ENCODE measurements at places on chromosomes 2 and 18.

- H3K27me3 ChIP-seq = 0 out of 3 replicates have a peak, but pooled peaks cover 6% of the 10 kb centered on the region
- no peaks in the 10 kb centered on the region for H3K4me1 ChIP-seq
- H3K36me3 ChIP-seq = no peaks in the 10 kb centered on the region
- H3K4me3 ChIP-seq = no peak overlapping the region
- no peak overlapping the region for H3K27ac ChIP-seq
- DNase-seq = no peak
Measured at GRCh38 chr2:198161151-198161550, 356.8 kb downstream of the PLCL1 start.

GRCh38 chr18:7255643-7256042, 24.8 kb downstream of the LRRC30 start:
- no peaks in the 10 kb centered on the region for H3K36me3 ChIP-seq
- DNase-seq = no peak
- no peak overlapping the region for H3K27ac ChIP-seq
- peaks cover 17% of the 10 kb centered on the region for H3K27me3 ChIP-seq
- no peaks in the 10 kb centered on the region for H3K4me1 ChIP-seq

- no peaks in the 10 kb centered on the region for H3K4me1 ChIP-seq
- H3K4me3 ChIP-seq = no peak overlapping the region
- no peaks in the 10 kb centered on the region for H3K27me3 ChIP-seq
- H3K36me3 ChIP-seq = no peaks in the 10 kb centered on the region
Measured at GRCh38 chr18:43883886-43884285, 606.6 kb upstream of the SYT4 start.

GRCh38 chr2:54977149-54977548, 73.1 kb downstream of the RTN4 start:
- peaks cover 60% of the 10 kb centered on the region for H3K36me3 ChIP-seq
- no peak overlapping the region for H3K27ac ChIP-seq
- no peaks in the 10 kb centered on the region for H3K27me3 ChIP-seq
- H3K4me1 ChIP-seq = no peaks in the 10 kb centered on the region
- no peak for DNase-seq

DNA sequence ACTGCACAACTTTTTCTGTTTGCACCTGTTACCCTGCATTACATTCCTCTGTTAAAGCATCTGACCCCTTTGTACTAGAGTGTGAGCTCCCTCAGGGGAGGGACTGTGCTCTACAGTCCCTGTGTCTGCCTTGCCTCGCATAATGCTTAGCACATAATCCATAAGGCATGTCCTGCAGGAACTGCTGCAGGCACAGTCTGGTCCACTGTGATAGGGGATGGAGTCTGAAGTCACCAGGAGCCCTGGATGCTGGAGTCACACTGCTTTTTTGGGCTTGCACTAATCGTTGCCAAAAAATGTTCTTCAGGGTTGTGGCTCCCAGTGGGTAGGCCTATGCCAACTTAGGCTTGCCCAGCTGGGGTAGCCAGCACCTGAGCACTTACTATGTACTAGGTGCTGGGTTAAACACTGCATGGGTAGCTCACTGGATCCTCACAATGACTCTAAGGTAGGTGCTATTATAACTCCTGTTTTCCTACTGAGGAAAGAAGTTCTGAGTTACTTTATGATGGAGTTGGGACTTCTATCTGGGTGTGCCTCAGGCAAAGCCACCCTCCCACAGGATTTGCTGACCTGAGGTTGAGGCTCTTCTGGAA, 33.3 kb downstream of the COPS7B start:
- H3K36me3 ChIP-seq = no peaks in the 10 kb centered on the region
- no peaks in the 10 kb centered on the region for H3K27me3 ChIP-seq
- H3K27ac ChIP-seq = no peak overlapping the region

GRCh38 chr2:233185330-233185729, 66.1 kb upstream of the ATG16L1 start:
- DNase-seq = no peak
- H3K4me1 ChIP-seq = peaks cover 15% of the 10 kb centered on the region
- H3K27me3 ChIP-seq = no peaks in the 10 kb centered on the region

DNA sequence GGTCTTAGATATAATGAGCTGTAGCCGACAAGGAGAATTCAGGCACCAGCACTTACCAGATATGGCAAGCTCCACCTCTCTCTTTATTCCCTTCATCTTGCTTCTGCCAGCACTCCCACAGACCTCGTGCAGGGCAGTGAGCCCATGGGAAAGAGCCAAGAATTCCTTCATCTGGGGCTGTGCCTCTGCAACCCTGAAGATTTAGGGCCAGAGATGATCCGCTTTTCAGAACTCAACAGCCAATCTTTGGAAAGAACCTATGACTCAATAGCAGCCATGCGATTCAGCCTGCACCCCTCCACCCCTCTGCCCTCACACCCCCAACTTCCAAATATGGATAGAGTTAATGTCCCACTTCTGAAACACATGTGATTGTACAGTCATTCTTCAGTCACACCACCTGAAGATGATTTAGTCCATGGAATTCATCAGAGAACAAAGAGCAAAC, 533.7 kb upstream of the TNP1 start:
- no peak overlapping the region for H3K27ac ChIP-seq
- no peak overlapping the region for H3K4me3 ChIP-seq
- H3K4me1 ChIP-seq = no peaks in the 10 kb centered on the region

DNA sequence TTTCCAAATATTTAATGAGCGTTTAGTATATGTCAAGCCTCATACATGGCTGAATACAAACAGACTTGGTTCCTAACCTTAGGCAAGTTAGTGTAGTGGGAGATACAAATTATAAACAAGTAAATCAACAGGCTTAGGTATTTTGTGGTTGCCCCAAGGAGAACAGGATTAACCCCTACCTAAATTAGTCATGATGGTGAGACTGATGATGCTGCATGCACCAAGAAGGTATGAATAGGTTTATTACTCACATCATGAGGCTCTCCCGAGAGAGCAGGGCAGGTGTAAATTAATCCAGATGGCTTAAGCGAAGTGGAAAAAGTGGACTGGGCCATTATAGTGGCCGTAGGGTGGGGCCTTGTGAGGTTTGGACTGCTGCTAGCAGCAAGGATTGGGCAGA, 118.1 kb upstream of the GCFC2 start:
- DNase-seq = no peak
- H3K4me1 ChIP-seq = no peaks in the 10 kb centered on the region
- H3K4me3 ChIP-seq = no peak overlapping the region
- H3K27me3 ChIP-seq = no peaks in the 10 kb centered on the region
- no peak overlapping the region for H3K27ac ChIP-seq

GRCh38 chr2:151767536-151767935, 33.3 kb upstream of the NEB start:
- no peaks in the 10 kb centered on the region for H3K36me3 ChIP-seq
- H3K4me3 ChIP-seq = no peak overlapping the region
- no peaks in the 10 kb centered on the region for H3K4me1 ChIP-seq
- H3K27me3 ChIP-seq = no peaks in the 10 kb centered on the region
- H3K27ac ChIP-seq = no peak overlapping the region

DNA sequence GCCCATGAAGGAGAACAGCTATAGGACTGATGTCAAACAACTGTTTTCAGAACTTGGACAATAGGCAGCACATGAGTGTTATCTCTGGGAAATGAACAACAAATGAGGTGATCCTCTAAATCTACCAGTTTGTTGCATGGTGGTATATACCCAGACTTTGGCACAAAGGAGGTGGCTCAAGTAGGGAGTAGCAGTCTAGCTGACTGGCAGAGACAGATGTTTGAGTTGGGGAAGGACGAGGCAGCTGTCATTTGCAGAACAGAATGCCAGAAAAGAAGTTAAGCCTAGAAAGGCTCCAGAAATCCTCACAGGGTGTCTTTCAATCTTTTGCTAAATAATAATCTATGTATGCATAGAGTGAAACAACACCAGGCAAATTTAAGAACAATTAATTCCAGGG, 47.4 kb downstream of the RPE start:
- H3K4me1 ChIP-seq = no peaks in the 10 kb centered on the region
- H3K36me3 ChIP-seq = no peaks in the 10 kb centered on the region
- H3K27ac ChIP-seq = no peak overlapping the region
- no peak for DNase-seq
